Activated CD8-positive, alpha-beta memory T cell treated with anti-CD3 and anti-CD28 coated beads for 4 hours (primary cell): ENCODE measurements at places on chromosomes 3 and 15.

GRCh38 chr3:94372026-94372425 is 309.2 kb downstream of the NSUN3 start:
- DNase-seq, result no peak

GRCh38 chr3:51371943-51372557 is 13.0 kb upstream of the MANF start:
- no peak for DNase-seq

DNA sequence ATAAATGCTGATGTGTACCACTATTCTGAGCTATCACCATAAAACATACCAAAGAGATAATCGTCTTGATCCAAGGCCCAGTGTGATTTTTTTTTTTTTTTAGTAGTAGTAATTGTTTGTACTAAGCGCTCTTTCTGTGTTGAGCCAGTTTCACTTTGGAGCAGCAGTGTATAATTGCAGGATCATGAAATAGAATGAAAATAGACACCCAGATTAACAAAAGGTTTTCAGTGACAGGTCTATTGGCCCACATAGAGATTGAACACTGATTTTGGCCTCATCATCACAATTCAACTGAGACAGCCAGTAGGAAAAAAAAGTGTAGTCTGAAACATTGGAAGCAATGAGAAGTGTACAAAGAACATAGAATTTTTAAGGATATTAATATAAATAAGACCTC is 749.8 kb downstream of the NAALADL2 start:
- DNase-seq, result no peak

- DNase-seq, result no peak
Observed at GRCh38 chr3:196650740-196651311, 11.3 kb downstream of the NRROS start.

DNA sequence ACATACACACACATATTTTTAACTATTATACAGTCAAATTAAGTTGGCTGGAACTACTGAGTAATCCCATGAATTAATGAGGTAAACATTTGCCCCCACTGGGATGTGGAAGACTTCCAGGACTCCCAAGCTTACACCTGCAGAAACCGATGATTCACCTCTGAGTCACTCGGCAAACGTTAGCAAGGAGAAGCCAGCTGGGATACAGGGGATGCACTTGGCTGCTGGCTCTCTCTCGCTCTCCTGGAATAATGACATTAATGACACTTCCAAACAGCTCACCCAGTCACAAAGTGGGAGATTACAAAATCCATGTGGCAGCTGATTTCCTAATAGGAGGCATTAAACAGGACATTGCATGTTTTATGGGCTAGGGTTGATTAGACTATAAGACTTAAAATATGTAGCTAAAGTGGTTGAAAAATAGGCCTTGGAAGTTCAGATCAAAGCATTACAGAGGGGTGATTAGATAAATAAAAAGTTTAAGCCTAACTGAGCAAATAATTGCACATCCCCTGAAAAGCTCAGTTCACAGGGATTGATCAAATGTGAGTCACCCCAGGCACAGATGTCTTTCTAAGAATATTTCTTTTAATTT is 500.9 kb downstream of the SOX2 start:
- DNase-seq, result no peak

DNA sequence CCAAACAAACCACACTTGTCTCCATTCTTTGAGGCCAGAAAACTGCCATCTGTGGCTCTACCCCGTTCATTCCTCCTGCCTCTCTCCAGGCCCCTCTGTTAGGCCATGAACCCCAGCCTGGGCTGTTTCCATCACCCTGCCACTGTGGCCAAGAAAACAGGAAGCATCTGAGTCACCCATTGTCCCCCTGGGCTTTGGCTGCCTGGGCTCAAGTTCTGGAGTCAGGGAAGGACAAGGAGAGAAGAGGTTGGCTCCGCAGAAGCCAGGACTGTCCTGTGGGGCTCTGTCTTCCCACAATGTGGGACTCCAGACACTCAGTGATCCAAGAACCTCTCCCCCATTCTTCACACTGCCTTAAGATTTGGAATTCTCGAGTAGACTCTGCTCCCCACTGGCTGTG is 14.8 kb upstream of the LCTL start:
- DNase-seq, result no peak

GRCh38 chr3:109702252-109702651 is 364.9 kb upstream of the DPPA4 start:
- no peak for DNase-seq

- no peak for DNase-seq
Observed at GRCh38 chr15:100129677-100130076, 212.1 kb downstream of the ADAMTS17 start.

- no peak for DNase-seq
Observed at GRCh38 chr3:69524816-69525215, 138.9 kb upstream of the FRMD4B start.

DNA sequence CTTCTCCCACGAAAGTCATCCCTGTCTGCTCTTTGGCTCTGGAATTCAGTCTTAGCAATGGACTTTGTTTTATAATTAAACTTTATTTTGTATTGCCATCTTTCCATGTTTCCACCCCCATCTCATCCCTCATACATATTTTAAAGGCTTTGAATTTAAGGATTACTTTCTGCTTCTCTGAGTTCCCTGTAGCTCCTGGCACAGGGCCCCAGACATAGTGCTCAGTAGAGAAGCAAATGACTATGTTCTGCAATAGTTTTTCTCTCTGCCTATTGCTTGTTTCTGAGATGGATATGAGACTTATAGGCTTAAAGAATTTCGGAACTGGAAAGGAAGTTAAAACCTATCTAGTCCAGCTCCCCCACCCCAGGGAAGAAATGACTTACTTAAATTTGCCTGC is 197.0 kb downstream of the LPP start:
- no peak for DNase-seq

- no peak for DNase-seq
Observed at GRCh38 chr3:128727996-128728395, 2.0 kb downstream of the RAB7A start.

- no peak for DNase-seq
Observed at GRCh38 chr3:4801892-4802291, 177.3 kb upstream of the BHLHE40 start.

DNA sequence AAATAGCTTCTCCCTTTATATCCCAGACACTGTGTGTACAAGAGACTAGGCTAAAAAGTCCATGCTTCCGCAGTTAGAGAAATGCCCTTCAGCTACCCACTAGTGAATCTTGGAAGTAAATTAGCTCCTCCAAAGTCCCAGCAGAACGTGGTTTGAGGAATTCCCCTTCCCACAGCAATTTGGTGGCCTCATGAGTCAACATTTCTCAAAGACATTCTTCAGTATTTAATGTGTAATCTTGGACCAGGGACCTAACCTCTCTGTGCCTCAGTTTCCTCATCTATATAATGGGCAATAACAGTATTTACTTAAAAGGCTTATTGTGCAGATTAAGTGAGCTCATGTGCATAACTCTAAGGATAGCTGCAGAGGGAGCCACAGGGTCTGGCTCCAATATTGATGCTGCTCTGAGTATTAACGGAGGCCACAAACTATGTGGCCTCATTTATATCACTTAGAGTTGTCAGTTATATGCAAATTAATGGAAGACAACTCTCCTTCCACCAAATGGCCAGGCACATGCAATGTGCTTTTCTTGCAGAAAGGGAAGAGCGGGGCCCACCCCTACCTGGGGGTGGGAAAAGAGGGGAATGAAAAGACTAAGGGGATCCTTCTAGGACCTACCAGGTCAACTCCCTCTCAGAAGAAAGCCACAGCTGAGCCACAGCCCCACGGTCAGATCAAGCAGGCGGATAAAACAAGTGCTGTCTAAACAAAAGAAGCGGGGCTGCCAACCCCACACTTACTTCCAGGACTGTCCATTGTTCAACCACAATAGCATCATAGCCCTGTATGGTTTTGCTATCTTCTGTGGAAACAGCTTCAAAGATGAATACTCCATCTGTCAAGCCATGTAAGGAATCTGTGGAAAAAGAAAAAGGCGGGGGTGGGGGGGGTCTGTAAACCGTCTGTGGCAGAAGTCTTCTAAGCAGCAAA is 92.4 kb downstream of the OXNAD1 start:
- no peak for DNase-seq

- DNase-seq, result no peak
Observed at GRCh38 chr3:195878424-195879274, 29.7 kb downstream of the TNK2 start.

DNA sequence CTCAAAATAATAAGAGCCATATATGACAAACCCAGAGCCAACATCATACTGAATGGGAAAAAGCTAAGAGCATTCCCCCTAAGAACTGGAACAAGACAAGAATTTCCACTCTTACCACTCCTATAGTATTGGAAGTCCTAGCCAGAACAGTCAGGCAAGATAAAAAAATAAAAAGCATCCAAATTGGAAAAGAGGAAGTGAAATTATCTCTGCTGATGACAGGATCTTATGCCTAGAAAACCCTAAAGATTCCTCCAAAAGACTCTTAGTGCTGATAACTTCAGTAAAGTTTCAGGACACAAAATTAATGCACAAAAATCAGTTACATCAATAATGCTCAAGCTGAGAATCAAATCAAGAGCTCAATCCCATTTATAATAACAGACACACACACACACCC is 45.9 kb upstream of the SLC2A2 start:
- DNase-seq, result no peak

- no peak for DNase-seq
Observed at GRCh38 chr3:44883999-44884431, 9.6 kb downstream of the TGM4 start.

- DNase-seq, result no peak
Observed at GRCh38 chr3:116033516-116033915, 410.2 kb downstream of the GAP43 start.

DNA sequence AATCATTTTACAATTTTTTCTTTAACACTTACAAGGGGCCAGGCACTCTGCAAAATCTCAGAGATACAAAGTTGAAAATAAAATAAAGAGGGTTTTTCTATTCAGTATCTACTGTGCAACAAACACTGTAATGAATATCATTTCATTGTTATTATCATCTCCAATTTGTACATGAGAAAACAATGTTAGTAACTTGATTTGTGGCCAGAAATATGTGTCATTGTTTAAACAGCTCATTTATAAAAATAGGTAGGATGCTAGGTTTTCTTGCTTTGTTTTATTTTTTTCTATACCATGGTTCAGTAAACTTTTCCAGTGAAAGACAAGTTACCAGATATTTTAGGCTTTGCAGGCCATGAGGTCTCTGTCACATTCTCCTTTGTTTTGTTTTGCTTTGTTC is 318.1 kb upstream of the UBE2E2 start:
- no peak for DNase-seq

DNA sequence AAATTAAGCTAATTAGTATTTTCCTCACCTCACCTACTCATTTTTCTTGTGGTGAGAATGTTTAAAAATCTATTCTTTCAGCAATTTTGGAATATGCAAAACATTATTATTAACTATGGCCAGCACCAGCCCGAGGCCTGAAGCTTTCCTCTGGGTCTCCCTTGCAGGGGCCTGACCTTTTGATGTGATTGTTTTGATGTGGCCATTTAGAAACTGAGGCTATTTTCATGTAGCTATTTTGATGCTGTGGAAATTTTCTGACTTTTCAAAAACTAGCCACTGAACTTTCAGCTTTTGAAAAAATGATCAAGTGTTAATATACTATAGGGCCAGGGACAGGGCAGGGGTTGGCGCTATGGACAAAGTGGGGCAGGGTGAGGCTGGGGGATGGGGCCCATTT is 8.2 kb upstream of the CCR9 start:
- DNase-seq, result no peak

GRCh38 chr3:97421565-97421964 is 343.0 kb upstream of the ARL6 start:
- DNase-seq, result no peak

GRCh38 chr3:112718967-112719366 is 78.0 kb upstream of the CCDC80 start:
- no peak for DNase-seq

DNA sequence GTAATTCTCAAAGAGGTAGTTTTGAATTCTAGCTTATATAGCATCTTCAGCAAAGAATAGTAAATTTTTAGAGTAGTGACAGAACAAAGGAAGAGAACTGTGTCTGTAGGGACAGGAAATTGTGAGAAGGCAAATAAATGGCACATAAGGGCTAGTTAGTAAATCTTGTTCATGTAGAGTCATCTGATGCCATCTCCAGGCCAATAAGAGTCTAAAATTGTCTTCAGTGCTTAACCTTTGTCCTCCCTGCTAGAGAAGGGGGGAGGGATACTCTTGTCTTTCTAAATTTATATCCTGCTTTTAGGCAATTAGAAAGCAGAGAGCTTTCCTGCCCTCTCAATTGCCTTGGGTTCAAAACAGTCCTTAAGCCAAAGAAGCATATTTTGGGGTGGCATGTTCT is 87.0 kb upstream of the DNAJC19 start:
- DNase-seq, result no peak
